ENCODE measurements at places on chromosomes 5 and 9. TPM values are rescaled to one million over a fixed set of nuclear protein-coding genes. Genes with fewer than 3 reads are reported as not detected.

DNA sequence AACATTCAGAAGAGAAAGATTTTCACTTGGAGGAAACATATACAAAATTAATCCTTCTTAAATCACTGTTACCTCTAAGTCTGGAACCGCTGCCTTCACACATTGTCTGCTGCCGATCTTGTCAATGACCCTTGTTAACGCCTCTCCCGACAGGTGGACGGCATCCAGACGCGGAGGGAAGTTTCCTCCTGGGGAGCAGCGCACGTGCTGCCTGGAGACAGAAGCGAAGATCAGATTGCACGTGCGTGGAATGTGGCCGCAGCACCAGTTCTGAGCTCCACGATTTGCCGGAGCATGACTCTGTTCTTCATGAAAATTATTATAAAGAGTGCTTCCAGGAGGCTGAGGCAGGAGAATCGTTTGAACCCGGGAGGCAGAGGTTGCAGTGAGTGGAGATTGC, 183.6 kb upstream of the IRX4 start:
- H3K27ac ChIP-seq, result no peak overlapping the region
- ATAC-seq, result no peak
- no peaks in the 10 kb centered on the region for H3K36me3 ChIP-seq
- no peak overlapping the region for H3K4me3 ChIP-seq

DNA sequence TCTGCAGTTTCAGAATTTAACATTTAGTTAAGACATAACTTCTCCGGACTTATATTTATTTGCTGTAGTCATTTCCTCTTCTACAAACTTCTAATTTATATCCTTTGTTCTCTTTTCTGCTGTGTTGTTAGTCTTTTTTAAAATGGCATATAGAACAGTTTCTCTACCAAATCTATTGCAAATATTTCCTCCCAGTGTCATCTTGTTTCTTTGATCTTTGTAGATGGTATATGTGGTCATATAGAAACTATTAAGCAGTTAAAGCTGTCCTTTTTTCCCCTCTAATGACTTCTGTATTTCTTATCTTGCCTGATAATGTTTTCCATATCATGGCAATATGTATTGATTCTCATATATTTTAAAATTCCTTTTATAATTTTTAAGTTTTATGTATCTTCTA, 264.5 kb downstream of the MCTP1 start:
- no peaks in the 10 kb centered on the region for H3K27me3 ChIP-seq
- H3K4me1 ChIP-seq, result no peaks in the 10 kb centered on the region
- H3K27ac ChIP-seq, result no peak overlapping the region
- no peak for ATAC-seq
- no peak overlapping the region for H3K4me3 ChIP-seq

GRCh38 chr5:99590806-99591205, 662.0 kb upstream of the CHD1 start:
- H3K27ac ChIP-seq, result no peak overlapping the region
- no peaks in the 10 kb centered on the region for H3K36me3 ChIP-seq
- no peaks in the 10 kb centered on the region for H3K4me1 ChIP-seq
- no peak overlapping the region for H3K4me3 ChIP-seq
- no peak for ATAC-seq

The PTPN3 gene
- total RNA-seq, result 1.4 TPM

The TLR4 gene
- 29.8 TPM for total RNA-seq

DNA sequence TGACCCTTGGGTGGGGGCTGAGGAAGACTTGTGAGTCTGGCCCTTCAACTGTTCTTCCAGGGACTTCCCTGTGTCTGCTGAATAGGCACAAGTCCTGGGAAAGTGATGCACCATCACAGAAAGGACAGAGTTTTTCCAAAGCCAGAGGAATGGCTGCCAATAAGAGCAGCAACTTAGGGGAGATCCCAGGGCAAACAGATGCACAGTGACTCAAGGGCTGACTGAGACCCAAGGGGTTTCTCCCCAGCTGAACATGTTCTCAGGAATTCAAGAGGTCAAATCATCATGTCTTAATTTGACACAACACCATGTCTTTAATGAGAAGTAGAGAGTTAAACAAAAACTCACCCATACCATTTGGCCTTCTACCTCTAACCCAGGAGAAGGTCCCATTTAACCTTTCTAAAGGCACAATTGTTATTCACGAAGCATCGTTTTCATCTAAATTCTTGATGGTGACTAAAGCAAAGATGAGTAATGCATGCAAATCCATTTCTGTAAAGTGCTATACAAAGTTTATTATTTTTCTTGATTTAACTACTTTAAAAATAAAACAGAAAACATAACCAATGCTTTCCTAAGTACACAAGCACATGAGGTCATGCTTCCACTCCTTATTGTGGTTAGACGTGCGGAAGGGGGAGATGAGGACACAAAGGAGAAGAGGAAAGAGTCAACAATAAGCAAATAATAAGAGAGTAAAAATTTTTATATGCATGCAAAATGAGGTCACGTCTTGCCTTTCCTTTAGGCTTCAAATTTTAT, 324.1 kb downstream of the PLK2 start:
- no peak overlapping the region for H3K4me3 ChIP-seq
- ATAC-seq, result no peak
- H3K27ac ChIP-seq, result no peak overlapping the region
- no peaks in the 10 kb centered on the region for H3K4me1 ChIP-seq
- no peaks in the 10 kb centered on the region for H3K27me3 ChIP-seq

The FREM1 gene
- total RNA-seq, result 3.6 TPM

The ETF1 gene
- 112 TPM for total RNA-seq

GRCh38 chr5:23613566-23613965, 106.2 kb downstream of the PRDM9 start:
- no peak overlapping the region for H3K4me3 ChIP-seq
- ATAC-seq, result no peak

DNA sequence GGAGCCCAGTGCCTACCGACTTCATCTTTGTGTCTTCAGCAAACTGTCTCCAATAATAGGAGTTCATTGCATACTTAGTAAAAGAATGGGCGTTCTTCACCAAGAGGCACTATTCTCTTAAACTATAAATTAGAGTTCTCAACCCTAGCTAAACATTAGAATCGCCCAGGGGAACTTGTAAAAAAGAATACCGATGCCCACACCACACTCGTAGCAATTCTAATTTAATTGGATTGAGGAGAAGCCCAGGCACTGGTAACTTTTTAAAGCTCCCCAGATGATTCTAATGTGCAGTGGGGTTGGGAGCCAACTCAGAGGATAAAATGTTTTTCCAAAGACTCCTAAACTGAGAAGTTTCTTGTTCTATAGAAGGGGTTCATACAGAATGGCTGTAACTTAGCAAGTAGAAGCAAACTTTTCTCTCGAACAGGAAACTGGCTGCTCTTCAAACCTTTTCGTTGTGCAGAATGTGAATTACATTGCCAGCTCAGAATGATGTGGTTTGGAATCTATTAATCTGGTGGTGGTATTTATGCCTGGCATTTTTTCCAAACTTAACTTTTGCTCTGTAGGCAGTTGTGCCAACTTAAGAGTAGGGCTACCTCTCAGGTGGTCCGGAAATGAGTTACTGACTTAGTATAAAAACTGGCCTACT, 26.4 kb upstream of the NFIB start:
- no peaks in the 10 kb centered on the region for H3K36me3 ChIP-seq
- peaks cover 41% of the 10 kb centered on the region for H3K4me1 ChIP-seq

DNA sequence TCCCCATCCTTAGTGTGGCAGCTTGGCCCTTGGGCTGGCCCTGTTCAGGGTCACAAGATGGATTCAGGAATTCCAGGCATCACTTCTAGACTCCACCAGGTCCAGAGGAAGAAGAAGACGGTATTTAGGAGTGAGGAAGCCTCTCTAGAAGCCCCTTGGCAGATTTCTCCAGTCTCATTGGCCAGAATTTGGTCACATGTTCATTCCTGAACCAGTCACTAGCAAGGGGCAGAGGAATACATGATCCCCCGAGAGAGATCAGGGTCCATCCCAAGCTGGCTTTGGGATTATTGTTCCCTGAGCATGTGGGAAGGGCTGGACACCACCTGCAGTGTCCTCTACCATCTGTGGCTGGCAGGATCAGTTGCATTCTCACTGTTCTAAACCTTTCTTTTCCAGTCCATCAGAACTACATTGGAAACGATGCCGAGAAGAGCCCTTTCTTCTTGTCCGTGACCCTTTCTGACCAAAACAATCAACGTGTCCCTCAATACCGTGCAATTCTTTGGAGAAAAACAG, 48.5 kb downstream of the GARNL3 start:
- H3K36me3 ChIP-seq, result peaks cover 42% of the 10 kb centered on the region
- ATAC-seq, result no peak
- H3K4me1 ChIP-seq, result no peaks in the 10 kb centered on the region
- H3K4me3 ChIP-seq, result no peak overlapping the region
- H3K27ac ChIP-seq, result no peak overlapping the region
- H3K27me3 ChIP-seq, result no peaks in the 10 kb centered on the region

DNA sequence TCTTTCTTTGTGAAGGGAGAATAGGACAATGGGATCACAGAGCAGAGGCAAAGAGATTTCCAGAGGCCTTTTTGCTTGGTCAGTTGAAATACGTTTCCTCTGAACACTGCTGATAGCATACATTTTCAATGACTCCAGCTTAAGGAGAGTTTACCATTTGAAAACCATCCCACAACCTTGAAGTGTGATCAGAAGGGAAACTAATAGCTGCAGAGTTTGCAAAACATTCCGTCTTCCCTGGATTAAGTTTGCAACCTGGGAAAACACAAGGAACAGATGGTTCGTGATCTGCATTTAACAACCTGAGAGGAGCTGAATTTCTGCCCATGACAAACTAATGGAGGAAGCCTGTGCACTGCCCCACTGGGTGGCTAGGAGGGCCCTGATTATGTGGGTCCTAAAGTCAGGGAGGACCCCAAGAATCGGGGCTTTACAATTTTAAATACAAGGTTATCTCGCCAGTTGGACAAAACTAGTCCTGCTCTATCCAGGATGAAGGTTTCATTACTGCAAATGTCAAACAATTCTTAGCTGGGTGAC, 35.6 kb downstream of the MTX3 start:
- no peaks in the 10 kb centered on the region for H3K27me3 ChIP-seq
- H3K36me3 ChIP-seq, result no peaks in the 10 kb centered on the region
- no peak overlapping the region for H3K27ac ChIP-seq

The ARHGEF37 gene
- total RNA-seq, result 22.3 TPM

DNA sequence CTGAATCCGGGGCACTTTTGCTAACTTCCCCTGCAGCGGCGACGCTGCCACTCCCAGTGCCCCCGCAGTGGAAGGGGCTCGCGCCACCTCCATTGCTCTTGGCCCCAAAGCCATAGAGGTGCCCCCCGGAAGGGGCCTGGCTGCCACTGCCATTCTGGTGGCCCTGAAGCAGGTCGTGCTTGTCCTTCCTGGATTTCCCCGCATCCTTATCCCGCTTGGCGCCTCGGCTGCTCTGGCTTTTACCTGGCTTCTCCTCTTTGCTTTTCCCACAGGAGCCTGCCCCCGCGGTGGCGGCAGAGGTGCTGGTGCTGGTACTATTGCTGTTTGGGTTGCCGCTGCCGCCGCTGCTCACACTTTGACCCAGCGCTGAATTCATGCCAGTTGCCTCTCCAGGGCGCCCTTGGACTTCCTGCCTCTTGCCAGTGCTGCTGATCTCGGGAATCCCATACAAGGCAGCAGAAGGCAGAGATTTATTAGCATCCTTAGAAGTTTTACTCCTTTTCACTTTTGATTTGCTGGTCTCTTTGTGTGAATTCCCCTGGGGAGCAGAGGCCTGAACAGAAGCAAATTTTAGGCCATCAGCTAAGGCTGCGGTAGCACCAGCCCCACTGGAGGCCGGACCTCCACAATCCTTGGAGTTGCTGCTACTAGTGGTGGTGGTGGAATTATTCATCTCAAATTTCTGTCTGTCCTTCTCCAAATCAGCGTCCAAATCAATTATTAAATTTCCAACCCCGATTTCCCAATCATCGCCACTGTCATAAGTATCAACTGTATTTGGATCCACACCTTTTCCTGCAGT, 2.1 kb downstream of the ZNF608 start:
- ATAC-seq, result no peak
- peaks cover 39% of the 10 kb centered on the region for H3K4me1 ChIP-seq
- H3K4me3 ChIP-seq, result peak overlapping the region; percentile 63
- H3K27ac ChIP-seq, result peak overlapping the region; percentile 92
- no peaks in the 10 kb centered on the region for H3K36me3 ChIP-seq
- no peaks in the 10 kb centered on the region for H3K27me3 ChIP-seq

The PCDHA1 gene
- total RNA-seq, result not detected

- H3K27me3 ChIP-seq, result no peaks in the 10 kb centered on the region
- no peak overlapping the region for H3K27ac ChIP-seq
- peaks cover 7% of the 10 kb centered on the region for H3K4me1 ChIP-seq
- no peak overlapping the region for H3K4me3 ChIP-seq
Measured at GRCh38 chr5:35198686-35199085, 31.6 kb downstream of the PRLR start.

DNA sequence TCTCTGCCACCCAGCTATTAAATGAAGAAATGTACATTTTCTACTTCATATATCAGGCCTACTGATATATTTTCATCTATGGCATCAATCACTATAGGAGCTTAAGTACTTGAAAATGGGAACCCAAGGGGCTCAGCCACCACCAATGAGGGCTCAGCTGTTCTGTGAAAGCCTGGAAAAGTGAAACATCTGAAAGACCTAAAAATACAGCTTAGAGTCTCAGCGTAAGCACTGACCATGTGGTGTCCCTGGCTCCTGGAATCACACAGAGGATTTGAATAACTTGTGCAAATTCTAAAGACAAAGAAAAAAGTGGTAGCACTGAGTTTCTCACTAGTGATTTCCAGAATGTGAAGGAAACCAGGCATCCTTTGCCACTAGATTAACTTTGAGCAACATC, 64.5 kb downstream of the PTPRD start:
- no peak for ATAC-seq
- no peak overlapping the region for H3K4me3 ChIP-seq
- no peaks in the 10 kb centered on the region for H3K4me1 ChIP-seq
- H3K27me3 ChIP-seq, result no peaks in the 10 kb centered on the region
- H3K27ac ChIP-seq, result no peak overlapping the region

- no peaks in the 10 kb centered on the region for H3K36me3 ChIP-seq
- no peak for ATAC-seq
- H3K4me3 ChIP-seq, result no peak overlapping the region
- H3K4me1 ChIP-seq, result peaks cover 6% of the 10 kb centered on the region
Measured at GRCh38 chr5:124819201-124819600, 72.8 kb upstream of the ZNF608 start.

GRCh38 chr9:129140397-129141065, 29.3 kb downstream of the PTPA start:
- H3K27ac ChIP-seq, result peak overlapping the region; percentile 95
- peaks cover 73% of the 10 kb centered on the region for H3K4me1 ChIP-seq
- ATAC-seq, result no peak
- H3K36me3 ChIP-seq, result peaks cover 35% of the 10 kb centered on the region

The SPATA31C1 gene
- not detected for total RNA-seq

The LHFPL2 gene
- 40.3 TPM for total RNA-seq

Measured in gastroesophageal sphincter (tissue), 4 donors.